H9 (cell line): ENCODE measurements at places on chromosomes 3 and 15. TPM values are rescaled to one million over a fixed set of nuclear protein-coding genes. Genes with fewer than 3 reads are reported as not detected.

The SAMD7 gene
- not detected in 2 replicates for total RNA-seq

The PP2D1 gene
- not detected in 2 replicates for total RNA-seq

The SI gene
- not detected in 2 replicates for total RNA-seq

The TRIP4 gene
- total RNA-seq: 21.7 and 22.9 TPM in 2 replicates

The CELSR3 gene
- total RNA-seq: 23.5 and 23.9 TPM in 2 replicates

The NOX5 gene
- total RNA-seq: 0.04 TPM in 1 of 2 replicates, not detected in the other

The GLDN gene
- total RNA-seq: 0.77 and 1.3 TPM in 2 replicates

The HTR3E gene
- total RNA-seq: not detected in 2 replicates

The SLC12A8 gene
- total RNA-seq: 8.2 and 9.1 TPM in 2 replicates

The CEP70 gene
- total RNA-seq: 31.1 and 32.6 TPM in 2 replicates

The TMCO5A gene
- total RNA-seq: not detected in 2 replicates

The TRIM71 gene
- total RNA-seq: 364 and 376 TPM in 2 replicates

The SLC9A9 gene
- 0.35 and 0.48 TPM in 2 replicates for total RNA-seq

The RASGRF1 gene
- 0.33 and 0.48 TPM in 2 replicates for total RNA-seq

The ROPN1 gene
- total RNA-seq: not detected in 2 replicates

The PLXNB1 gene
- total RNA-seq: 175 and 184 TPM in 2 replicates

The PPP1R14D gene
- total RNA-seq: not detected in 2 replicates

The CKMT1B gene
- 31.0 and 36.7 TPM in 2 replicates for total RNA-seq

The WDR49 gene
- 0.90 and 1.3 TPM in 2 replicates for total RNA-seq

The SLC26A6 gene
- total RNA-seq: 56.7 and 61.3 TPM in 2 replicates

The TF gene
- total RNA-seq: 0.09 and 0.18 TPM in 2 replicates

The CYP11A1 gene
- total RNA-seq: 1.7 and 2.3 TPM in 2 replicates

The FGF12 gene
- total RNA-seq: 5.1 and 5.6 TPM in 2 replicates

The LRRC58 gene
- total RNA-seq: 18.2 and 18.5 TPM in 2 replicates

The GPR149 gene
- not detected in 2 replicates for total RNA-seq

The LTF gene
- total RNA-seq: not detected in 2 replicates

The CFAP100 gene
- 0.26 and 0.44 TPM in 2 replicates for total RNA-seq

The SCN10A gene
- total RNA-seq: not detected in 2 replicates

The CSPG4 gene
- total RNA-seq: 2.0 and 2.1 TPM in 2 replicates

The PLA2G4E gene
- not detected in 2 replicates for total RNA-seq

The ITPKA gene
- total RNA-seq: 0.77 and 0.99 TPM in 2 replicates

The DNAJA4 gene
- total RNA-seq: 0.13 and 0.35 TPM in 2 replicates

The A4GNT gene
- not detected in 2 replicates for total RNA-seq

The DLEC1 gene
- 2.0 and 2.1 TPM in 2 replicates for total RNA-seq

The KBTBD12 gene
- not detected in 2 replicates for total RNA-seq

The ACAD9 gene
- total RNA-seq: 37.6 and 43.1 TPM in 2 replicates

The MKRN2OS gene
- total RNA-seq: 0.31 and 0.44 TPM in 2 replicates

The TRPC1 gene
- total RNA-seq: 16.5 and 18.6 TPM in 2 replicates

The ATP8B4 gene
- 0.52 and 0.61 TPM in 2 replicates for total RNA-seq

The DPPA4 gene
- 796 and 821 TPM in 2 replicates for total RNA-seq

The RTP2 gene
- total RNA-seq: not detected in 2 replicates

The CLDN18 gene
- total RNA-seq: not detected in 2 replicates

The ROBO1 gene
- 62.2 and 62.7 TPM in 2 replicates for total RNA-seq

The CEP19 gene
- 1.2 and 1.3 TPM in 2 replicates for total RNA-seq

The KNG1 gene
- not detected in 2 replicates for total RNA-seq

The DISP2 gene
- 0.59 and 1.3 TPM in 2 replicates for total RNA-seq

The AADACL2 gene
- total RNA-seq: not detected in 2 replicates

The KBTBD13 gene
- total RNA-seq: not detected in 2 replicates

The KLF13 gene
- 30.6 and 33.4 TPM in 2 replicates for total RNA-seq
